ENCODE measurements at places on chromosomes 11 and 22.
A peak's percentile ranks its signal among the peaks of the same experiment; 100 is the strongest.

DNA sequence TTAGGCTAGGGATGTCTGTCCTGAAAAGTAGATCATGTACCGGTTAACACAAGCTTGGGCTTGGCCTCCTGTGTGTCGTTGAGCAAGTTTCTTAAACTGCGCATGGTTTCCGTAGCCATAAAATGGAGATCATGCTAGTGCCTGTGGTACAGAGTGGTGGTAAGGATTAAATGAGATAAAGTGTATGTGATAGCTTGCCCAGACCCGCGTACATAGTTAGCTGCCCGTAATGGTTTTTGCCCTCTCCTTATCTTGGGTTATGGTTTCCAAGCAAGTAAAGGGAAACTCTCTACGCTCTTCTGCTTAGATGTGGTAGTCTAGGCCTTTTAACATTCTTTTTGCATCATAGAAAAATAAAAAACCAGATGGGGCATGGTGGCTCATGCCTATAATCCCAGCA is 11.0 kb upstream of the PTPRJ start:
- DNase-seq, result no peak

GRCh38 chr11:8247312-8247711 is 16.4 kb downstream of the LMO1 start:
- no peak for DNase-seq

DNA sequence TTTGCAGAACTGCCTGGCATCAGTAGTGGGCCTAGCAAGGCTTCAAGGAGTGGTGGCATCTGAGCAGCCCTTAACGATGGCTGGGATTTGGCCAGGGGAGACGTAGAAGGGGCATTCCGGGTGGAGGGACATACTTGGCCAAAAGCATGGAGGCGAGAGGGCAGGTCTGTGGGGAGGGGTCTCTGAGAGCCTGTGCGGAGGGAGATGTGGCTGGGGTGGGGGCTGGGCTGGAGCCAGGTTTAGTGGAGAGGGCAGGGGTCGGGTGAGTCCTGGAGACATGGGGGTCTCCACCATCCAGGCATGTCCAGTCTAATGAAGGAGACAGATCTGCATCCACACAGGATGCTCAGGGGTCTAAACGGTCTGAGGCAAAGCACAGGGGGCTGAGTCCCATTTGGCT is 34.4 kb upstream of the WNT11 start:
- DNase-seq, result no peak

- DNase-seq, result no peak
These were observed 57.9 kb downstream of the TRIM29 start for GRCh38 chr11:120079750-120080610.

- DNase-seq, result no peak
These were observed 745.8 kb upstream of the ANO5 start for GRCh38 chr11:21446939-21447590.

DNA sequence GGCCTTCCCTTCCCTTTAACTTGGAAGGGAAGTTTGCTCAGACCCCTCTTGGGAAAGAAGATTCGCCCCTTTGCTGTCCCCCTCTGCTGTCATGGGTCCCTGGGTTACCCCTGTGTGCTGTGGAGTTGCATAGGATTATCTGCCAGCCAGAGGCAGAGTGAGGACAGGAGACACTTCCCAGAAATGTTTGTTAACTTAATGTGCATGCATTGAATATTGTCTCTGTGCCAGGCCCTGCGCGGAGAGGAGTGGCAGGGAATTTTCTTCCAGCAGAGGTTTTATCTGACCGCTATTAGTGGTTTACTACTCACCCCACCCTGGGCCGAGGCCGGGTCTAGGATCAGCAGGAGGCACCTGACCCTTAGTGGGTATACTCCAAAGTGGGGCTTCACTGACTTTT is 894.8 kb downstream of the TBC1D22A start:
- DNase-seq, result no peak

DNA sequence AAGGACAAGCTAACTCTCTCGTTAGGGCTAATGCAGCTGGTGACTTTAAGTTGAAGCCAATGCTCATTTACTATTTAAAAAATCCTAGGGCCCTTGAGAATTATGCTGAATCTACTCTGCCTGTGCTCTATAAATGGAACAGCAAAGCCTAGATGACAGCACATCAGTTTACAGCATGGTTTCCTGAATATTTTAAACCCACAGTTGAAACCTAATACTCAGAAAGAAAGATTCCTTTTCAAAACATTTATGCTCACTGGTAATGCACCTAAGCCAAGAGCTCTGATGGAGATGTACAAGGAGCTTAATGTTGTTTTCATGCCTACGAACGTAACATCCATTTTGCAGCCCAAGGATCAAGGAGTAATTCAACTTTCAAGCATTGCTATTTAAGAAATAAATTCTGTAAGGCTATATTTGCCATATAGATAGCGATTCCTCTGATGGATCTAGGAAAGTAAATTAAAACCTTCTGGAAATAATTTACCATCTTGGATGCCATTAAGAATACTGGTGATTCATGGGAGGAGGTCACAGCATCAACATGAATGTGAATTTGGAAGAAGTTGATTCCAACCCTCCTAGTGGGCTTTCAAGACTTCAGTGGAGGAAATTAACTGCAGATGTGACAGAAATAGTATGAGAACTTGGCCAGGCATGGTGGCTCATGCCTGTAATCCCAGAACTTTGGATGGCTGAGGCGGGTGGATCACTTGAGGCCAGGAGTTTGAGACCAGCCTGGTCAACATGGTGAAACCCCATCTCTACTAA is 14.5 kb downstream of the XNDC1N start:
- DNase-seq, result no peak

- no peak for DNase-seq
These were observed 1130.3 kb upstream of the CNTN5 start for GRCh38 chr11:97890466-97890865.

GRCh38 chr11:45772449-45772774 is 32.5 kb upstream of the SLC35C1 start:
- no peak for DNase-seq

- DNase-seq, result no peak
These were observed 5.3 kb downstream of the CPT1B start for GRCh38 chr22:50572965-50573364.

DNA sequence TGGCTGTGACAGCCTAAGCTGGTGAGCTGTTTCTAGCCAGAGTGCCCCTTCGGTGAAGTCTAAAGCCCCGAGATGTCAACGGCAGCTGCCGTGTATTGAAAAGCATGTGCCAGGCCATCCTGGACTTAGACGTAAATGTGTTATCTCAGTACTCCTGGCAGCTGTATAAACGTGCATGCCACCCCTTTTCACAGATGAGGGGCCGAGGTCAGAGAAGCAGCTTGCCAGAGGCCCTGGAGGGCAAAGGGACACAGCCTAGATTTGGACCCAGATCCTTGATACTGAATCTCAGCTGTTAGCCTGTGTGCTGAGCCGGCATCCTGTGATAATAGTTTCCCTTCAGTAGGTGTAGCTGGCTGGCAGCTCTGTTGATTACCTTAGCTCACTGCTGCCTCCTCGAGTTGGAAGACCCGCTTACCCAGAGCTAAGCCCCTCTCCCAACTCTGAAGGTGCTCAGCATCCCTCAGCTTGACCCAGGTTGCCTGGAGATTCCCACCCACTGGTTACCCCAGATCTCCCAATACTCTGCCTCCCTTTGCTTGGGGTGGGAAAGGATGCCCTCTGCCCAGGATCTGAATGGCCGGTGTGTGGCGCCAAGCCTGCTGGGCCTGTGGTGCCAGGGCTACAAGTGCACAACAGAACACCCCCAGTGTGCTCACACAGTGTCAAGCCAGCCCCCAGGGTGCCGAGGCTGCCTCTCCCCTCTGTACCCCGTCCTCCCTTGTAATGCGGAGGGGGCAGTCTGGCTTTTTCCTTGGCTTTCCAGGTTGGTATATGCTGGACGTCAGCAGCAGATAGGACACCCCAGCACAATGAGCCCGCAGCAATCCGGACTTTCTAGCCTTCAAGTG is 59.8 kb upstream of the WNT7B start:
- no peak for DNase-seq

DNA sequence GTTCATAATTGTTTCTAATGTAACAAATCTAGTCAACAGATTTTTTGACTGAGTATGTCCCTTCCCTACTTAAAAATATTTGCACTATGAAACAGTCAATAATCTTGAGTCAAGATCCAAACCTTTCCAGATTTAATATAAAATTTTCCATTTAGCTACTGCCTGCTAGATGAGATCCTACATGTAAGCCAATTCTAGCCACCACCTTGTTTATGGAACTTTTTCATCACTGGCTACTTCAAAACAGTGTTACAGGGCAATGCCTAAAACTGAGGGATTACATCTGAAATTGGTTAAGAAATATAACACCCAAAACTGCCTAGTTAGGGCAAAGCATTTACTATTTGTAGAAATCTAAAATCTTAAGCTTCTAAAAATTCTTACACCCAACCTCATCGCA is 10.5 kb upstream of the FUT4 start:
- no peak for DNase-seq

- DNase-seq, result no peak
These were observed 386.7 kb downstream of the TBC1D22A start for GRCh38 chr22:47148956-47149728.

GRCh38 chr11:1126491-1126926 is 31.2 kb upstream of the MUC5AC start:
- DNase-seq, result no peak

DNA sequence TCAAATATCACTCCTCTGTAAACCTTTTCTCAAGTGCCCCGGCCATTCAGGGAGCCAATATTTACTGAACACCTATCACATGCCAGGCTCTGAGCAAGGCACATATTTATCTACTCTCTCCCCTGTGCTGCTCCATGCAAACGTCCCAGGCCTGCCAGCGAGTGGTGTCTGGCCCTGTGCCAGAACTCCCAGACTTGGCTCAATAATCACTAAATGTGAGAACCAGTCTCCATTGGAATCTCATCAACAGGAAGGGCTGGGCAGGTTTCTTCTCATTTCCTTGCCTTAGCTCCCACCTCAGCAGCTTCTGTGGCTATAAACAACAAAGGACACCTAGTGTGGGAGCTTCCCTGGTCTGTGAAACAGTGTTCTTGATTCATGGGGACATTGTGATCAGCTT is 21.7 kb downstream of the RASSF10 start:
- DNase-seq, result peak; percentile 93

DNA sequence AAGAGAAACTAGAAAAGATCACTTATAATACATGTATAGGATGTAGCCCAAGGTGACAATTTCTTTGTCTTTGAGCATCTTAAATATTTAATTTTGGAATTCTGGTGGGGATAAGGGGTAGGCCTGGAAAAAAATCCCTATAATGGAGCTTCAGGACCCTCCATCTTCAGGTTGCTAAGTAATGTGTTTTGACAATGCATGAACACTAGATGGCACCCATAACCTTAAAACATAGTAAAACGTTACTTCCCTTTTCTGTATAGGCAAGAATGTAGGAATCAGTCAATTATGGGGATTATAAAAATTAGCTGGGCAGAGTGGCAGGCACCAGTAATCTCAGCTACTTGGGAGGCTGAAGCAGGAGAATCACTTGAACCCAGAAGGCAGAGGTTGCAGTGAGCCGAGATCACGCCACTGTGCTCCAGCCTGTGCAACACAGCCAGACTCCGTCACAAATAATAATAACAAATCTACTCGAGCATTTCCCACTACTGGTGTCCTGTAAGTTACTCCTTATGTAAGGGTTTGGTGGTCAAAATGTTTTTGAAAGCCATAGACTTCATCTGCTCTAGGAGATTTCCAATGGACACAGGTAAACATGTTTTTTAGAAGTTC is 541.9 kb upstream of the CCDC90B start:
- DNase-seq, result no peak

GRCh38 chr22:46806794-46807193 is 44.3 kb downstream of the TBC1D22A start:
- no peak for DNase-seq

DNA sequence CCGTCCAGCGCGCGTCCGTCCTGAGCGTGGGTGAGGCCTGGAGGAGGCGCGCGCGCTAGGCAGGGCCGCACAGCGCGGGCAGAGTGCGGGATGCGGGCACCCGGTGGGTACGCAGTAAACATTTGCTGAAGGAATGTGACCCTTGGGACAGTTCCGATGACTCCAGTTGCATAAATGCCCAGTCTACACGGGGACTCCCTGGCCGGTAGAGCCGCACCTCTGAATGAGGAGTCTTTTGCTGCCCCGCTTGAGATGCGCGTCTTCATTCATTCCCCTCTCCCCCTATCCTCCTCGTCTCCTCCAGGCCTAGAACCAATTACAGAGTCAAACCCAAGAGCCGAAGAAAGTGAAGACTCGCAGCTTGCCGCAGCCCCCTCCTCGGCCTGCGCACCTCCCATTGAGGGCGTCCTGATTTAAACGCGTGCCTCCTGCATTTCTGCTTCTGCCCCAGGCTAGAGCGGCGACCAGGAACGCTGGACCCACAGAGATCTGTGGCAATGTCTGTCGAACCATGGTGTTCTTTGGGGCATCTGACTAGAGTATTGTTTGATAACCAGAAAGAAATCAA is 729 bp upstream of the CHKB start:
- DNase-seq, result no peak

- no peak for DNase-seq
These were observed 12.5 kb upstream of the PTPRJ start for GRCh38 chr11:47967577-47968525.

DNA sequence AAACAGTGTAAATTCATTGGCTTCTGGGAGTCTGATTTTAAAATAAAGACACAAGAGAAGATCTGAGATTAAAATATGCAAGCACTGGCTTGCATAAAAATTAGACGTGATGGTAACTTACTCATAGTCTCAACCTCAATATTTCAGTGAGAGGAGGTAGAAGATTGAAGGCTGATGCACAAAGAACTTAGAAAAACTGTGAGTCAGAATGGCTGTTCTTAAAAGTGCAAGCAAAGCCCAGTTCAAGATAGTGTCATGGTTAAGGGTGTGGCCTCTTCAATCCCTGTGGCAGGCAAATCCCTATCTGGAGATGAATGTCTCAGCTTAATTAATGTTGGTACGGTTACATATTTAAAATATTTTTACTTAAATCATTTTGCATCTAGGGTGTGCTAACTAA is 33.6 kb upstream of the FIBIN start:
- no peak for DNase-seq

DNA sequence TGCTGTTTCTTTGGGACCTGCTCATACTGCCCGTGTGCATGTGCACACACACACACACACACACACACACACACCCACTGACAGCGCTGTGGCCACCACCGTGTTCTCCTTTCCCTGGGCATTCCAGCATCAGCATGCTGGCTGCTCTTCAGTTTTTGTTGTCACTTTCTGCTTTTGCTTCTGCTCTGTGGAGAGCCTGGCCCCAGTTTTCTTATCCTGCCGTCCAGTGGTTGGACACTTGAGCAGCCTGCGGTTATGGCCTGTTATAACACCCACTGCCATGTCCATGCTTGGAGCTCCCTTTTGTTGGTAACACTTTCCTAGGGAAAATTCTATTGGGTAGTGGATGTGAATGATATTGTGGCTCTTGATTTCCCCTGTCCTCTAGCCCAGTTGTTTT is 83.6 kb downstream of the OSBP2 start:
- DNase-seq, result no peak

DNA sequence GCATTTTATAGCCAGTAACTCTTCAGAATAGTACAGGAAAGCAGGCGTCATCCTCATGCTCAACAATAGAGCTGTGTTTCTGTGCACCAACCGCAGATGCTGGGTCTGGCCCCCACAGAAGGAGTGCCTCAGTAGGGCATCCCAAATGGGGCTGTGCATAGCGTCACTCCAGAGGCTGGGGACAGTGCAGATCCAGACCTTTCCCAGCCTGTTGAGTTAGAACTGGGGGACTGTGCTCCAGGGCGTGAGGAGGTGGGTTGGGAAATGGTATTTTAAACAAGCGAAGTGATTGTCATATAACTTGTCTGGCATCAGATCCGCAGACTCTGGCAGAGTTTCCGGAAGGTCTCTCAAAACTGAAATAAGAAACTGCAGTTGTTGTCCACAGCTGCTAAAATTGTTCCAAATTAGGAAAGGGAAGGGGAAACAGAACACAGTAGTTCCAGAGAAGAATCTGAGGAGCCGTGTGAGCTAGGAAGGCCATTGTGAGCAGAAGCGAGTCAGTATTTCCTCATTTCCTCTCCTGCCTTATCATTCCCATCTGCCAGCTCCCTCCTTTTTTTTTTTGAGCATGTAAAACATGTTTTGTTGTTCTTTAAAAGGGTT is 52.2 kb downstream of the JAM3 start:
- DNase-seq, result no peak
